ENCODE measurements at places on chromosomes 11 and 22.

DNA sequence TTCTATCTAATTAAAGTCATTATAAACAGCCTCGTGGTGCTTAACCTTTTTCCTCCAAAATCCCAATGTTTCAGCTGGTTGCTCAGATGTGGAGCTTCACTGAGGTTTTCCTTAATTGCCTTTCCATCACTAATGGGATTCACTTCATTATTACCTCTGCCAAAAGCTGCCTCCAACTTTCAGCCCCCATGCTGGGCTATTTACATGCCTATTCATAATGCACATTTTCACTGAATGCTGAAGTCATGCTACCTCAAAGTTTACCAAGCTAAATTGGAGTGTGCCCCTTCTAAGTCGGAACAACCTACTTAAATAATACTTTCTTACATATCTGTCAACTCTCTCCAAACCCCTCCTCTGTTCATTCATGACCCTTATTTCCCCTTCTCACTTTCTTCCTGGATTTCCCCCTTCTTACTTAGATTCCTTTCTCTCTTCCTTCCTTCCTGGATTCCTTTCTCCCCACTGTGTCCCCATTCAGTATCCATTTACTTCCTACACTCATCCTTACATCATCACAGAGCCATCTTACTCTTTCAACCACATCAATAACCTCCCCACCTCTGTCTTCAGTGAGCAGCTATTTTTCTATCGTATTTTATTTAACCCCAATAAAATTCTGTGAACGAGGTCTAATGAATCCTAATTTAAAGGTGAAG, 887.3 kb upstream of the TENM4 start:
- DNase-seq: no peak

- no peak for DNase-seq
Measured at GRCh38 chr11:102010776-102011494, 36.3 kb upstream of the CFAP300 start.

DNA sequence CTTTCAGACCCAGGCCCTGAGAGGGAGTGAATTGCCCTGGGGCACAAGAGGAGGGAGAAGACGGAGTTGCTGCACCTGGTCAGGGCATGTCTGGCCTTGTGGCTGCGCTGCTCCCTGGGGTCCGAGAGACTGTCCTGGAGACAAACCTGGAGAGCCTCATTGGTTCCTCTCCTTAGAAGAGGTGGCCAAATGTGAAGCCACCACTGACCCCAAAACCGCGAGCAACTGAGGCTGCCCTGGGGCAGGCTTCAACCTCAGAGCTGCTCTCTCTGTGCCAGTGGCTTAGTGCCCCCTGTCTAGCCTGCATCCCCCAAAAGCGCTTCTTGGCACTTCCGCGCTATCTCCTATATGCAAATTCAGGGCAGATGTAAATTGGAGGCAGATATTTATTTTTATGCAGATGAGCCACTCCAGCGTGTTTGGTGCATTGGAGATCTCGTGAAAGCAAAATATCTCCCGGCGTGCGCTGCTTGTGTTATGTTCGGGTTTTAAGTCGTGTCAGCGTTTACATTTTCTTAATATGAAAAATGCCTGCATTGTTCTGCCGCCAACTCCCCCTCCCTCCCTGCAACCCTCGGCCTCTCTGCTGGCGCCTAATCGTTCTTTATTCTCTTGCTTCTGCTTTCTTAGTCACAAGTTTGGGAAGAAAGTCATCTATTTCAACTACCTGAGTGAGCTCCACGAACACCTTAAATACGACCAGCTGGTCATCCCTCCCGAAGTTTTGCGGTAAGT, 69.5 kb downstream of the ARHGAP8 start:
- DNase-seq: no peak

GRCh38 chr11:31768749-31769640, 42.1 kb downstream of the PAX6 start:
- no peak for DNase-seq

DNA sequence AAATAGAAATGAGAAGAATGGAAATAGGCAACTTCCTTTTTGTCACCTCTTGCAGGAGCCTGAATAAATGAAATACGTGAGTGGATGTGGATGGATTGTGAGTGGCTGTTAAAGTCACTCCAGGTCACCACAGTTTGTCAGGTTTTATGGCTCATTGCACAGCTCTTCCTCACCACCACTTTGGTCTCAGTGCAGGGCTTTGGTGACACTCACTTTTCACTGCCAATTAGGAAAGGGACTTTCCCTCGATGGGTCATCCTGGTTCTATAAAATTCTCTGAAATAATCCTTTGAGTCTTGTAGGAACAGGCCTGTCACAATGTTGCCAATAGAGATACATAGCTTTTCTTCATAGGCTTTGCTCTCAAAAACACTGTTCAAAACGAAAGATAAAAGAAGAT, 172.4 kb upstream of the C11orf87 start:
- DNase-seq: no peak

GRCh38 chr11:45113807-45114206, 32.6 kb upstream of the PRDM11 start:
- no peak for DNase-seq

DNA sequence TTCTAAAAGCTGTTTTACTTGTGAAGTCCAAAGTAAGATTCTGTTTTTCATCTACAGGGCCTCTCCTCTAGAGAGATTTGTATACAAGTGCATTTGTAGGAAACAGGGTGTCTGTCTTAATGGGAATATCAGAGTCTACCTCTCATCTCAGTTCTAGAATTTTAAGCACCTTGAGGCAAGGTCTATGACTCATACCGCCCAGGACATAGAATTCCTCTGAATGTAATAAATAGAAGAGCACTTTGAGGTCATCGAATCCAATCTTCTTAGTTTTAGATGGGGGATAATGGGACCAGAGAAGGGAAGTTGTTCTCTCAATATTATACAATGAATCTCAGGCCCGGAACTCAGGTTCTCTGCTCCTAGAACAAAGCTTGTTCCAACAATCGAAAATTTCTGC, 101.8 kb upstream of the TIMP3 start:
- no peak for DNase-seq

Data from Jurkat, Clone E6-1 (cell line).